ENCODE measurements at places on chromosomes 4 and X.

DNA sequence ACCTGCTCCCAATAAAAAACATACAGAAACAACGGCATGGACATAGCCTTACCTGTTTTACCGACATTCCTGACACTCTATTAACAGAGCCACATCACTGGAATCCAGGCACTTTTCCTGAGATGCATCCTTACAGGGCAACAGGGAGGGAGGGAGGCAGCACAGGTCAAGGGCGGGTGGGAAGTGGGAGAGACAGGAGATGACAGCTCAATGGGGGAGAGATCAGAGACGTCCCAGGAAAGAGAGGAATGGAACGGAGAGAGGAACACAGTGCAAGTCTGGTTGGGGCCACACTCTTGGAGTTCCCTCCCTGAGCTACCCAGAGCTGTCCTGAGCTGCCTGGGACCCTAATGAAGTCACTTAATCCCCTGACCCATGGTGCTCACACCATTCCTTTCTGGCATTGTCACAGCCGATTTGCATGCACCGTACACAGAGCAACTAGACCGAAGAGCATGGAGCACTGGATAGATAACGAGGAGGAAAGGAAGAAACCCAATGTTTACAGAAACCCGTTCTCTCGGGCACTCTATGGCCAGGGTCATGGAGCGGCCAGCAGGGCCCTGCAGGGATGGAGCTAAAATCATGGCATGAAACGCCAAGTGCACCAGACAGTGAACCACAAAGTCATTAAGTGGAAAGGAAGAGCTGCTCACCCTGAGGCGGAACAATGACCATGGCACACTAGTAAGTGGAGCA, 93.1 kb downstream of the NSUN7 start:
- no peak overlapping the region for H3K4me3 ChIP-seq
- no peak for DNase-seq
- H3K36me3 ChIP-seq, result no peaks in the 10 kb centered on the region
- H3K4me1 ChIP-seq, result peaks cover 18% of the 10 kb centered on the region
- H3K27me3 ChIP-seq, result peaks cover 5% of the 10 kb centered on the region

DNA sequence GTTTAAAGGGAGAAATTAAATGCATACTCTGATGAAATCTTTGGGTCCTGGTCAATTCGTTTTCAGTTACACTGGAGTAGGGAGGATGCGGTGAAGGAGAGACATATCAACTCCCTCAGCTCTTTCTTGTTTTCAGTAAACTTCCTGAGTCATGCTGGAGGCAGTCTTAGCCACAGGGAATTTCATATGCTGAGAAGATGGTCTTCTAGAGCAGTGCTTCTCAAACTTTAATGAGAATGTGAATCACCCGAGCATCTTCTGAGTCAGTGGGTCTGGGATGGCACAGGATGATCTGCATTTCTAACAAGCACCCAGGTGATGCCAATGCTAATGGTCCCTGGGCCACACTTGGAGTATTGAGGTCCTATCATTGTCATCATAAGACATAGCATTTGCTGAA, 214.5 kb downstream of the KIT start:
- H3K36me3 ChIP-seq, result no peaks in the 10 kb centered on the region
- peaks cover 12% of the 10 kb centered on the region for H3K27me3 ChIP-seq
- H3K27ac ChIP-seq, result no peak overlapping the region
- no peak for DNase-seq

- peaks cover 2% of the 10 kb centered on the region for H3K36me3 ChIP-seq
- H3K27me3 ChIP-seq, result no peaks in the 10 kb centered on the region
- DNase-seq, result no peak
- H3K27ac ChIP-seq, result peak overlapping the region; percentile 58
- H3K4me1 ChIP-seq, result peaks cover 16% of the 10 kb centered on the region
Measured at GRCh38 chrX:13022926-13023325, 21.5 kb downstream of the FAM9C start.

GRCh38 chr4:136935871-136936270, 596.4 kb downstream of the PCDH18 start:
- H3K4me3 ChIP-seq, result no peak overlapping the region
- H3K4me1 ChIP-seq, result no peaks in the 10 kb centered on the region
- H3K36me3 ChIP-seq, result no peaks in the 10 kb centered on the region
- no peak overlapping the region for H3K27ac ChIP-seq
- no peak for DNase-seq

DNA sequence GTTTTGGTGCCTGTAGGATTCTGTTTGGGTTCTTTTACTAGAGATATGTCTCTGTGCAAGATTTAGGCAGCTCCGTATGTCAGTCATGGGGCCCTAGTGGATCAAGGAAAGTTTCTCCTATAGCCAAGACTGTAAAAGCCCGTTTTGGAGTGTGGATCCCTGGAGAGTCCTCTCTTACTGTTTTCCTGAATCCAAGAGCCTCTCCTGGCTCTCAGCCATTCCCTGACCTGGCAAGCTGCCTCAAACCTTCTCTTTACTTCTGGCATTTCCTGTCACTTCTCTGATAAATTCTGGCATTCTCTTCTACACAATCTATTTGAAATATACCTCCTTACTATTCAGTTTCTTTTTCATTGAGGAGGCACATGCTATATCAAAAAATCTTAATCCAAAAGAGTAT, 41.4 kb downstream of the DCAF12L2 start:
- DNase-seq, result no peak
- H3K27me3 ChIP-seq, result no peaks in the 10 kb centered on the region
- no peaks in the 10 kb centered on the region for H3K4me1 ChIP-seq
- H3K27ac ChIP-seq, result no peak overlapping the region
- no peaks in the 10 kb centered on the region for H3K36me3 ChIP-seq

GRCh38 chr4:105060628-105061027, 86.0 kb upstream of the TET2 start:
- no peaks in the 10 kb centered on the region for H3K27me3 ChIP-seq
- H3K4me1 ChIP-seq, result peaks cover 27% of the 10 kb centered on the region
- no peak overlapping the region for H3K27ac ChIP-seq
- DNase-seq, result no peak
- no peaks in the 10 kb centered on the region for H3K36me3 ChIP-seq

GRCh38 chrX:145861818-145862217, 44.2 kb downstream of the SLITRK2 start:
- no peak overlapping the region for H3K4me3 ChIP-seq
- no peak overlapping the region for H3K27ac ChIP-seq
- DNase-seq, result no peak
- no peaks in the 10 kb centered on the region for H3K36me3 ChIP-seq

DNA sequence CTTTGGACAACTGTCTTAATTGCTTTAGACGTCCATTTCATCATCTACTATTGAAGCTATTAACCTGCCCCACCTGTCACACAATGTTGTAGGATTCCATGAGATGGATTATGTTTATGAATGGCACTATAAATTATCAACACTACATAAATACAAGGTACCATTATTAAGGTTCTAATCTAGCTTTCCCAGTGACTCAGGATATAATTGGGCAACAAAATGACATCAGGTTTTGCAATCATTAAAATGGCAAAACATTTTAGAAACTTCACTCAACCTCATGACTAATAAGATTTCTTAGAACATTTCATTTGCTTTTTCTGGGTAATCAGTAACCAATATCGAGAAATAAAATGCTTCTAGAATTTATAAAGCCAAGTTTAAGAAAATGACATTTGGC, 9.2 kb downstream of the HOPX start:
- H3K4me1 ChIP-seq, result no peaks in the 10 kb centered on the region
- no peaks in the 10 kb centered on the region for H3K36me3 ChIP-seq

DNA sequence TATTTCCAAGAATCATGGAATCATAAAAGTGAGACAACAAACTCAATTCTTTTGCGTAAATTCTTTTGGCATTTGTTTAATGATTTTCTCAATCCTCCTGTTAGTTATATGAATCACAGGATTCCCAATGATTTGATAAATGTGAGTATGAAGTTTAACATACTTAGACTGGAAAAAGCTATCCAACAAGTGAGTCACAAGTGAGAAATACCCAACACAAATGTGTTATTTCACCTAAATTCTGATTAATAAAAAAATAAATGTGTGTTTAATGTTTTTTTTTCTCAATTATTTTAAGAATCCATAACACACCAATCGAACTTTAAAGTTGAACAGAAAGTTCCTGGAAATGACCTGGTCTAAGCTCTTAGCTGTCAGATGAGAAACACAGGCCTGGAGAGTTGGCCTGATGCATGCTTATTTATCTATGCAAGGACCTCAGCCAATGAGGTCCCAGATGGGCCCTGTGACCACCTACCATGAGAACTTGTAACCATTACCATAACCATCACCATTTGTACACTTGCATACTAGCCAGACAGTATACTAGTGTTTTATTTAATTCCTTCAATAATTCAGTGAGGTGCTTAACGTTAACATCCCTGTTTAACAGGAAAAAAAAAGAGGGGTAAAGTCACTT, 386.7 kb downstream of the SPRY1 start:
- H3K27ac ChIP-seq, result no peak overlapping the region
- no peaks in the 10 kb centered on the region for H3K4me1 ChIP-seq
- no peak for DNase-seq
- no peak overlapping the region for H3K4me3 ChIP-seq
- no peaks in the 10 kb centered on the region for H3K36me3 ChIP-seq

GRCh38 chrX:331151-331824, 12.7 kb upstream of the GTPBP6 start:
- H3K4me1 ChIP-seq, result peaks cover 5% of the 10 kb centered on the region
- H3K4me3 ChIP-seq, result peak overlapping the region; percentile 78
- peaks cover 6% of the 10 kb centered on the region for H3K36me3 ChIP-seq
- peaks cover 6% of the 10 kb centered on the region for H3K27me3 ChIP-seq

DNA sequence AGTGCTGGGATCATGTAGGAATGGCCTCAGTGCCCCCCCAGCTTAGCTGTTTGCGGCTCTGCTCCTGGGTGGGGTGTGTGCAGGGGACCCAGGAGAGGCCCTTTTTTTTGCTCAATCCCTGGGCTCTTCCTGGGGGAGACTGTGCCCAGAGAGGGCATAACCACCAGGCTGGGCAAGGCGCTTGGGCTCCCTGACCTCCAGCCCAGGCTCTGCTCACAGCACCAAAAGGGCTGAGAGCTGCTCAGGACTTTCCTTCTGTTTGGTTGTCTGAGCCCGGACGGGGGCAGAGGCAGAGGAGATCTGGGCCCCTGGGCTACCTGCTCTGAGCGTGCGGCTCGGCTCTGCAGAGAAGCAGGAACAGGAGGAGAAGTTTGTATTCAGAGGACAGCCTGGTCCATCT, 64.7 kb downstream of the PSAPL1 start:
- no peak for DNase-seq
- H3K4me3 ChIP-seq, result no peak overlapping the region
- no peaks in the 10 kb centered on the region for H3K36me3 ChIP-seq

DNA sequence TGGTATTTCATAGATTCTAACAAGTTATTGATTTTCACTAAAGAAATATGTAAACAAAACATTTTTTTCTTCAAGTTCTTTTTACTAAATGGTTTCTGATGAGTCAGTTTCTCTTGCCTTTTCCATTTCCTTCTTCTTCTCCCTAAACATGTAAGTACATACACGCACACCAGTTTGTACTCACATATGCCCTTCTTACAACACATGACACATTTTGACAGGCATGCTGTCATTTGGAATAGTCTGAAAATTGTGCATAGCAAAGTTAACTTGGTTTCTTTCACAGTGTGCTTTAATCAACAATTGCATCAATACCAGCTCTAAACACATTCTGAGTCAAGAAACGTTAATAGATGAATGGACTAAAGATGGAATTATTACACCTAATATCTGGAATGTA, 35.1 kb downstream of the PRSS12 start:
- no peak overlapping the region for H3K27ac ChIP-seq
- no peak overlapping the region for H3K4me3 ChIP-seq
- no peaks in the 10 kb centered on the region for H3K4me1 ChIP-seq

GRCh38 chr4:114758066-114758465, 159.5 kb downstream of the UGT8 start:
- no peaks in the 10 kb centered on the region for H3K27me3 ChIP-seq
- no peak for DNase-seq
- H3K4me1 ChIP-seq, result no peaks in the 10 kb centered on the region
- H3K27ac ChIP-seq, result no peak overlapping the region

DNA sequence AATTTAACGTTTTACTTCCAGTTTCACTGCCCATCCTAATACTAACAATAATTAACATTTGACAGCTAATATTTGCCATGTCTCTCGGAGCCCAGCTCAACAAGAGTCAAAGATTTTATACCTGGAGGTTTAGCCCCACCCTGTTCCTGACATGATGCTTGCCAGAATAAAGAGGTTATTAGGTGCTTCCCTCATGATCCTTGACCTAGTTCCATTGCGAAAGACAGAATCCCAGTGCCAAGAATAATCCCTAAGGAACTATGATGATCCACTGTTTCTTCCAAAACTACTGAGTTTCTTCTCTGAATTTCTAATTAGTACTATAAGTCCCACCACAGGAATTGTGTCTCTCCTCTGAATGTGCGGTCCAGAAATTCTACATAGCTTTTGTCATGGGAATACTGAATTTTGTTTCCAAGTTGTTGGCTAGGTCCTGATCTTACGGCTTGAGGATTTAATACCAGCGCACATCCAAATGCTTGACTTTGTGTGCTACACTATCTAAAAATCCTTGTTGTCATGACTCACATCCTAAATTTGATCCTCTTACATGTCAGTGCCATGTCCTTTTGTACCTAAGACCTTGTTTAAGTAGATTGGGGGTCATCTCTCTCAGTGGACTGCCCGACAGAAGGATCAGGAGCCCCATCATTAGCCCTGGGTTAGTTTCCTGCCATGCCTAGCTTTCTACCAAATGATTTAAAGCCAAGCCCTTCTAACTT, 23.1 kb downstream of the ANTXR2 start:
- peaks cover 14% of the 10 kb centered on the region for H3K4me1 ChIP-seq
- peaks cover 38% of the 10 kb centered on the region for H3K36me3 ChIP-seq
- no peak for DNase-seq
- no peaks in the 10 kb centered on the region for H3K27me3 ChIP-seq

DNA sequence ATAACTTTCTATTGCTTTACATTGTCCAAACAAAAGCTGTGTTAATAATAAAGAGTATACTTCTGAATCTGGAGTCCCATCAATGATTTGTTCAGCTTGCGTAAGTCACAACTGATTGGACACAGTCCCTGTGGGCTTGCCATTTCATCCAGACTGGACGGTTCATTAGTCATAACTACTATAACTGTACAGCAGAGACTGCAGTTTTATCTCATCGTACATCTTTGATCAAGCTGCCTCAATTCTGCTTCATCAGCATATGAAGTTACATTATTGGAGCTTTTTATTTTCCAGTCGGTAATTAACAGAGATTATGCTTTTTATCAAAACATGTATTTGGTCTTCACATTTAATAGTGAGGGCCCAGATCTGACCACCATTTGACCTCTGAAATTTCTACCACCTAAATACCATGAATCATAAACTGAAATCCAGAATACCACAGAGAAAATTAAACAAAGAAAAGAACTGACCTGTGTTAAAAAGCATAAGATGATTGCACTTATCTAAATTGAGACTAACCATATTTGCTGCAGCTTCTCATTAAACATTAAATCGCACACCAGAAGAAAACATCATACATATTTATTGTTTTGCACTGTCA, 12.5 kb upstream of the MAB21L2 start:
- peak overlapping the region; percentile 22 for H3K27ac ChIP-seq
- H3K36me3 ChIP-seq, result peaks cover 18% of the 10 kb centered on the region
- H3K27me3 ChIP-seq, result no peaks in the 10 kb centered on the region
- no peaks in the 10 kb centered on the region for H3K4me1 ChIP-seq
- H3K4me3 ChIP-seq, result no peak overlapping the region
- no peak for DNase-seq

GRCh38 chr4:140643571-140644055, 74.9 kb upstream of the UCP1 start:
- H3K4me3 ChIP-seq, result no peak overlapping the region
- H3K27ac ChIP-seq, result peak overlapping the region; percentile 75
- no peak for DNase-seq
- H3K36me3 ChIP-seq, result peaks cover 39% of the 10 kb centered on the region
- H3K27me3 ChIP-seq, result no peaks in the 10 kb centered on the region
- H3K4me1 ChIP-seq, result peaks cover 3% of the 10 kb centered on the region

Data from memory B cell (primary cell).